ENCODE measurements at places on chromosomes 4 and X.

DNA sequence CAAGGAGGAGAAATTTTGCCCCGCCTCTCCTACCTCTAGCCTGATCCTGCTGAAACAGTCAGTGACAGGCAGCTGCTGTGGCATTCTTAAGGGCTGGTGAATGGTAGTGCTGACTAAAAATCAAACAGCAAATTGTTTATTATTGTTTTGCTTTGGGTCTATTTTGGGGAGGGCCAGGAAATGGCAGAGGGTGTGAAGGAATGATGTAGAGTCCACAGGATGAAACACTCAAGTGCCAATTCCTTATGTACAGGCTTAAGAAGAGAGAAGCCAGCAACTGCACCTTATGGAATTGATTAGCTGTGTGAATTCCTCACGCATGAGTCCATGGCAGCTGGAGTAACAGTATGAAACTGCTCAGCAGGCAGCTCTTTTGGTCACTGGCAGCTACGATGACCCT lies 39.7 kb downstream of the VEGFC start:
- peak; percentile 54 for DNase-seq

DNA sequence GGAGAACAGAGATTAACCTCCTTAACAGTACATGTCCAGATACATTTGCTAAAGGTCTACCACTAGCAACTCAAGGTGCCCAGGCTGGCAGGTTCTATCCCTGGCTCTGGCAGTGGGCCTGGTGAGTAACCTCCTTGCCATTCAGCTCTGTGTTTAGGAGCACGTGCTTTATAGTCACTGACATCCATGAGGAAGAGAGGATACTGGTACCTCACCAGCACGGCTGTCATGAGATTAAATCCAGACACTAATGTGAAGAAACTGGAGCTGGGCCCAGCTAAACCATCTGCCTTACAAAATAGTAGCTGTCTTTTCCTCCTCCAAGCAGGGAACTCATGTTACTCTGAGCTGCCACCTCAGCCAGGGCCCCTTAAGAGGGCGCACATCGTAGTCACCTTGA lies 45.3 kb downstream of the GPRASP3 start:
- peak; percentile 45 for DNase-seq

DNA sequence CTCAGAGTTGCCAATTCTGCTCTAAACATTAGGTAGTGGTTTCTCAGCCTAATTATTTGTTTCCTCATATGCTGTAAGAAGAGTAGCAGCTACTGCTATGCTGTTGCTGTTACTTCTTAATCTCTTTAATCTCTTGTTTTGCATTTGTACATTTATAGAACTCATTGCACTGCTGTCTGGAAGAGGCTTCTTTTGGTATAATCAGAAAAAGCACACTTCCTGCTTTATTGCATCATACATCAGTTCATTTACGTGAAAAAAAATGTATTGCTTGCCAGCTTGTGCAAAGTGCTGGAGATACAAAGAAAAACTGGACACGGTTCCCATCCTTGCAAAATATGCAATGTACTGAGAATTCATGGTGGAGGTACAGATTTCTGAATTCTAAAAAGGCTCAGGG lies 332.0 kb downstream of the GRXCR1 start:
- no peak for DNase-seq

GRCh38 chrX:28586981-28587551 lies at the start of gene IL1RAPL1:
Gene IL1RAPL1 (plus strand): TSS chrX:28587446.
- peak; percentile 37 for DNase-seq

DNA sequence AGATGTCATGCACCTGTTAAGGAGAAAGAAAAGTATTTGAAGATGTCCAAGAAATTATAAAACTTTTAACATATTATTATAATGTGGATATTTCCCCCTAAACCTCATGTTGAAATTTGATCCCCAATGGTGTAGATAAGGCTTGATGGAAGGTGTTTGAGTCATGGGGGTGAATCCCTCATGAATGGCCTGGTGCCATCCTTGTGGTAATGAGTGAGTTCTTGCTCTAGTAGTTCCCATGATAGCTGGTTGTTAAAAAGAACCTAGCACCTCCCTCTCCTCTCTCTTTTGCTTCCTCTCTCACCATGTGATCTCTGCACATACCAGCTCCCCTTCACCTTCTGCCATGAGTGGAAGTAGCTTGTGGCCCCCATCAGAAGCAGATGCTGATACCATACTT lies 176.6 kb upstream of the NR3C2 start:
- DNase-seq: no peak

DNA sequence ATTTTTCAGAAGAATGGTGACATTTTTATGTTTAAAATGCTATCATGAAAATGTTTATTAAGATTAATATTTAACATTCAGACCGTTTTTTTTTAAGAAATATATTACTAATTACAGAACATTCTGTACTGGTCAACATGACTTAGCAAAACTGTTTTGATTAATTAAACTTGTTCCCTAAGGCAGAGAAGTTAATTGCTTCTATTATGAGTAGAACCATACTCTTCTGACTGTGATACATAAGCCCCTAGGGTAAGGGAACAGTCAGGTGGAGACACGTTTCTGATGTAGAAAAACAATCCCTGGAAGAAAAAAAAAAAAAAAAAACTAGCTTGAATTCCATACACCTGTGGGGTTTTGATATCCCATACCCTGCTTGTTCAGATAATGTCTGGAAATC lies 97.4 kb downstream of the GPM6A start:
- DNase-seq: no peak

- DNase-seq: no peak
Observed at GRCh38 chrX:108127152-108127551, 35.6 kb downstream of the ATG4A start.

DNA sequence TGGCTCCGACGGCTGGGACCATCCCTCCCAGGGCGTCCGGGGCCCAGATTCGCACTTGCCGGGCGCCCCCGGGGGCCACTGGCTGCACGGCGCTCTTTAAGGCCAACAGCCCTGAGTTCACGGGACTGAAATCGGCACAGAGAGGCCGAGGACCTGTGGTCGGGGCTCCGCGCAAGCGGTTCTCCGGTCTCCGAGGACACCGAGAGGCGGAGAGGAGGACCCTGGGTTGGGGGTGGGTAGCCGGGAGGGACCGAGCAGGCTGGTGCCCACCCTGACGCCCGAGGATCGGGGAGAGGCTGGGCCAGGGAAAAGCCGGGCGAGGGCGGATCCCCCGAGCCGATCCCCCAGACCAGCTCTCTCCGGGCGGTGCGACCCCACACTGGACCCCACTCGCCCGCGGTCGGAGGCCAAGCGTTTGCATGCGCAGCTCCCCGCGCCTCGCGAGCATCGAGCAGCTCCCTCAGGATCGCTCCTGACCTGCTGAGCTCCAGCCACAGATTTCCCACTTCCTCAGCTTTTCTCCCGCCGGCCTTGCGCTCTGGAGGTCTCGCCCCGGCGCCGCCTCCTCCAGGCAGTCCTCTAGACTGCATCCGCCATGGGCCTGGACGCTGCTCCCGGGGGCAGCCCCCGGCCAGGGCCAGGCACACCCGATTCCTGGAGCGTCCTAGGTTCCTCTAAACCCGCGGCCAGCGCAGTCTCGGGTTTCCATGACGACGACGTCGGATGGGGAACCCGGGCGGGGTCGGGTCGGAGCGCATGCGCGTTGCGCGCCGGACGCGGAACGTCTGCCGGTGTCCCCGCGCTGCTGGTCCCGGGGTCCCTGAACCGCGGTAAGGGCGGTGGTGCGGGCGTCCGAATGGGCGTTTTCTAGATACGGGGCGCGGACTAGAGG lies 17.6 kb upstream of the NAT8L start:
- peak; percentile 97 for DNase-seq

DNA sequence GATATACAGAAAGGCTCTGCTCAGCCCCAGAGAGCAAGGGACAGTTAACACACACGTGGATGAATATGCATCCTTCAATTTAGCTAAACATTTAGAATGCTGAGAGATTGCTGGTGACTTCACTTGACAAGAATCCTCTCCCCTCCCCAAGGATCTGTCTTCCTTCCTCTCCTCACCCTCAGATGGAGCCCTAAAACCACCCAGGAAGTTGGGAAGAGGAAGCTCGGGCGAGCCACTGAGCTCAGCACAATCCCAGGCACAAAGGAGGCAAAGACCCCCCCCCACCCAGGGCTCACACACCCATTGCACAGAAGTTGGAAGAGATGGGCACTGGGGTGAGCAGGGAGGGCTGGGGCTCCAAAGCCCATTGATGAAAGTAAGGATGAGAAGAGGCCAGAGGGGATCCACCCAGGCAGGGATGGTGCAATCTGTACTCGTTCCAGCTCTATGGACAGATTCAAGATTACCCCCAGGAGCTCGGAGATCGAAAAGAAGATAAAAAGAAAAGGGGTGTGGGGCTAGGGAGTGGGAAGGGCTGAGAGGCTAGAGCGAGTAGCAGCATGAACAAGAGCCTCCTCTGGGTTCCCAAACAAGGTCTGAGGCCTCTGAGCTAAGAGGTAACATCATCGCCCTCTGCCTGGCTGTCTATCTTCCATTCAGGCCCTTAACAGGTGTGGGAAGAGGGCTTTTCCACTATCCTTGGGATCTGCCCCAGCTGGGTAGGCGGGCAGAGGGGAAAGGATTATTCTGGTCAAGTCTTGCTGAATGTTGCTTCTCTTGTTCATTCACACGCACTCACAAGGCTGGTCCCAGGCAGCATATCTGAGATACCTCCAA lies 1.2 kb downstream of the TFE3 start:
- peak; percentile 41 for DNase-seq

DNA sequence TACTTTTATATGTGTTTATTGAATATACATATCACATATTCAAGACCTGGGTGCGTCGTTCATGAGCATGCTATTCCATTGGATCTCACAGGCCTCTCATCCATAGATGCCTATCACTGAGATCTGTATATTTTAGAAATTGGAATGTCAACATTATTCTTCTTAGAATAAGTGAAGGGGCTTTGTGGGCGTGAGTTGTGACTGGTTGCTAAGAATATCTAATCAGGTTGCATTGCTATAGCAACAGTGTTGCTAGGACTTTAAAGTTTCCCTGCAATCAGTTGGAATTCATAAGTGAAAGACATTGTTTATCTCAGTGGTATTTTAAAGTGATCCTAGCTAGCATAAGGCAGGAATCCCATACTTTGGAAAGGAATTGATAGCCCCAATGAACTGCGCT lies 36.7 kb upstream of the ANK2 start:
- DNase-seq: no peak

- no peak for DNase-seq
Observed at GRCh38 chr4:141826260-141826659, 189.9 kb downstream of the IL15 start.

DNA sequence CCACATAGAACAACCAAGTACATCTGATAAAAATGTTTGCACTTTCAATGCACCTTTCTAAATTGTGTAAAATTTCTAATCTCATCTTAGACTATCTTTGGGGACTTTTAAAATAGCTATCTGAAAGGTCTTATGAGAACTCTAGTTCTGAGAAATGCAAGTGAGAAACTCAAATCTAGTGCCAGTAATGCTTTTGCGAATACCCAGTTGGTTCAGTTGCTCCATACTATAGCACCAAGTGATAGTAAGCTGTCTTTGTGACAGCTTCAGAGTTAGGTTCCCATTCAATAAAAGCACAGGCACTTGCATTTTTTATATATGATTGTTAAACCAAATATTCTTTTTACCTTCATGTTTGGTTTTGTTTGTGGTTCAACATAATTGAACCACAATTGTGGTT lies 4.5 kb upstream of the ITM2A start:
- no peak for DNase-seq

- no peak for DNase-seq
Observed at GRCh38 chr4:80219301-80220025, 22.2 kb downstream of the PRDM8 start.

DNA sequence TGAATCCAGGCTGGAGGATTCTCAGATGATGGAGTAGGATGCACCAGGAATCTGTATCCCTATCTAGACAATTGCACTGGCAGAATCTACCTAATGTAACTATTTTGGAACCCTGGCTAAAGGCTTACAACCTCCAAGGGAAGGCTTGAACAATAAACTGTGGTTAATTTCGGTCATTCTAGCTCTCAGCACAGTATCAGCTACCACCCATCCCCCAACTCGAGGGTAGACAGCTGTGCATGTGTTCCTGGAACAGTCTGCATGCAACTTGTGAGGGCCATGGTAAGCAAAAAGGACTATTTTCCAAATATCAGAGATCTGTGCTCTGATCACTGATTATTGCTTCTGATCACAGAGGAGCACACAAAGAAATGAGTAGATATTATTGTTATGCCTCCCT lies 34.0 kb downstream of the ELF2 start:
- no peak for DNase-seq

GRCh38 chr4:41579043-41579442 lies 41.1 kb downstream of the LIMCH1 start:
- no peak for DNase-seq

- DNase-seq: no peak
Observed at GRCh38 chrX:100596601-100597000, 11.9 kb downstream of the TNMD start.

- DNase-seq: no peak
Observed at GRCh38 chr4:95831166-95831565, 8.7 kb upstream of the PDHA2 start.

DNA sequence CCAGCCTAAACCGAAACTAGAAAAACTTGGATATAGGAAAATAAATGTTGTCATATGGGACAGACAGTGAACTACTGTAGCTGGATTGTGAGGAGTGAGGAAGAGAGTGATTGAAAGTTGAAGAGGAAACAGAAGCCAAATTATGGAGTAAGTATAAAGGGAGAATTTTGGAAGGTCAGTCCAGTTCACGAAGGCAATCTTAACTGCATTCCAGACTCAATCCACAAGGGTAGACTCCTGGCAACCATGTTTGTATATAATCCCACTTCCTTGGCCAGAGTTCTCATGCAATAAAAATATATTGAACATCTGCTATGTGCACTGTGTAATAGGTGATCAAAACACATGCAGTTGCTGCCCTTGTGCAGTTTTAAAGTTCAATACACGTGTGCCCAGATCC lies 58.6 kb upstream of the CAMK2D start:
- DNase-seq: no peak

DNA sequence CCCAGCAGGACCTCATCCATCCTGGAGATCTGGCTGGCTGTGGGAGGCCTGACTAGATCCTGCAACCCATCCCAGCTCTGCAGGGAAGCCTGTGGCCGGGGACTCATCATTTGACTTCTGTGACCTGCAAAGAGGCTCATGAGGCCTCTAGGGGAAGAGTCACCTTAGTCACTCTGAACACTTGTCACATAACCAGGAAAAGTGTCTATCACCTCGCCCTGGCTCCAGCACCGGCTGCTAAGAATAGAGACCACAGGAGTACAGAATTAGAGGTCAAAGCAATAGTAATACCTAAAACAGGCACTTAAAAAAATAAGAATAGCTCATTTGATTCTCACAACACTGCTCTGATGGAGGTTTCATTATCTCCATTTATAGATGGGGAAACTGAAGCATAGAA lies 3.8 kb upstream of the NSG1 start:
- DNase-seq: no peak

GRCh38 chr4:99103166-99103565 lies 14.6 kb upstream of the ADH5 start:
- no peak for DNase-seq

- no peak for DNase-seq
Observed at GRCh38 chr4:11488657-11489452, 60.2 kb upstream of the HS3ST1 start.

GRCh38 chrX:150268839-150269355 lies 94.2 kb upstream of the MAMLD1 start:
- no peak for DNase-seq

DNA sequence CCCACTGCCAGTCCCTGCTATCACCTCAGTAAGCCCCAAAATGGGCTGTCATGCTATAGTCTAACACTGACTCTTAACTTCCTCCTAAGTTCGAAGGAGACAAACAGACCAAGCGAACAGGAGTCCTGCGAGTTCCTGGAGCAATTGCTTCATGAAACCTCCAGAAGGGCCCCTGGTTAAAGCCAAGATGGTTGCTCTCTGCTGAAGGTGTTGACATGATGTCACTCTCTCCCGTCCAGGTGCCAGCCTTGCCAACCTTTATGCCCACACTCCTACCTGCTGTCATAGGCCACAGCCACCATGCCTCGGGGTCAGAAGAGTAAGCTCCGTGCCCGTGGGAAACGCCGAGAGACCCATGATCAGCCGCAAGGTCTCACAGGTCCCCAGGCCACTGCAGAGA lies at the start of gene MAGEB6B:
Gene MAGEB6B, plus strand, starts transcription at position 301 of the 400 bp plus-strand sequence. Its CDS starts 0 bp downstream, at position 301.
- DNase-seq: no peak
